Coronary artery (tissue), 2 donors: ENCODE measurements at places on chromosomes 7 and 10.

DNA sequence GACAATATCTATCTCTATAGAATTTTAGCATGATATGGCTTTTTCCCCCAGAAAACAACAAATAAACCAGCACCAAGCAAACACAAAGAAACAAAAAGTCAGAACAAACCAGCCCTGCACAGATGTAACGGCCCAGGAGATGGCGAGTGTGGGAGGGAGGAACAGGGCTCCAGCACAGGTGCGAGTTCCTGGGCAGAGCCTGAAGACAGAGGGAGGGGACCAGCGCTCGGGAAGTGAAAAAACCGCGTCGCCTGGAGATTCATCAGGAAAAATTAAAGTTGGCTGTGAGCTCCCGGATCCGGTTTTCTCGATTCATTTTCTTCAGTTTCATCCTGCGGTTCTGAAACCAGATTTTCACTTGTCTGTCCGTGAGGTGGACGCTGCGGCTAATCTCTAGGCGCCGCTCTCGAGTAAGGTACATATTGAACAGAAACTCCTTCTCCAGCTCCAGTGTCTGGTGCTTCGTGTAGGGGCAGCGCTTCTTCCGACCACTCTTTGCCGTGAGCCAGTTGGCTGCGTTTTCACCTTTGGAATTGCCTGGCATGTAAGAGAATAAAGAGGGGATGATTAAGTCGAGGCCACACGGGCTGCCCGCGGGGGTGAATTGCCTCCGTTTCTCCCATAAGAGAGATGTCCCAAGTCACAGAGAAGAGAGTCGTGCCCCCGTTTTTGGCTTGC, 2.3 kb downstream of the HOXA10 start:
- no peak for DNase-seq

DNA sequence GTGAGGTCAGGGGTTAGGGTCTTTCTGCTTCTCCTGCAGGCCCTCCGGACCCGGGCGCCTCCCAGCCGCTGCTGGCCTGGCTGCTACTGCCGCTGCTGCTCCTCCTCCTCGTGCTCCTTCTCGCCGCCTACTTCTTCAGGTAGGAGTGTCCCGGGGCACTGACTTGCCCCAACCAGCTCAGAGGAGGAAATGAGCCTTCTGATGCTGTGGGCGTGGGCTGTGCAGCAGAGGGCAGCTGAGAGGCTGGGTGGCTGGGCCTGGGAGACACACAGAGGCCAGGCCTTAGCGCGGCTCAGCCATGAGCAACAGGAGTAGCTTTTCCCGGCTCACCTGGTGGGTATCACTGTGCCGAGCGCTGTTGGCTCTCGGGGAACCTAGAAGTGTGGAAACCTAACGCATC, 78.9 kb downstream of the MKI67 start:
- DNase-seq: no peak

GRCh38 chr10:30103595-30104320, 44.4 kb upstream of the JCAD start:
- DNase-seq: no peak

GRCh38 chr7:88545663-88546062, 213.8 kb upstream of the ZNF804B start:
- DNase-seq: no peak

- DNase-seq: no peak
Observed at GRCh38 chr10:123585477-123586445, 80.4 kb upstream of the GPR26 start.

DNA sequence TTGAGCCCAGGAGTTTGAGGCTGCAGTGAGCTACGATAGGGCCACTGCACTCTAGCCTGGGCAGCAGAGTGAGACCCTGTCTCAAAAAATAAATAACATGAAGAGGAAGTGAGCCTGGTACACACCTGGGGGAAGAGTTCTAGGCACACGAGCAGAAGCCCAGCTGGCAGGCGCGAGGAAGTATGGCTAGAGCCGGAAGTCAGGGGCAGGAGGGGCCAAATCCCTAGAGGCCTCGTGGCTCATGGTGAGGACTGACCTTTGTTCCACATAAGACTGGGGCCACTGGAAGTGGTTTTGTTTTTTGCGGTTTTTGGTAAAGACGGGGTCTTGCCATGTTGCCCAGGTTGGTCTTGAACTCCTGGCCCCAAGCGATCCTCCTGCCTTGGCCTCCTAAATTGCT, 117.6 kb downstream of the HIP1 start:
- DNase-seq: no peak

GRCh38 chr7:79008786-79009185, 444.7 kb downstream of the MAGI2 start:
- DNase-seq: no peak

GRCh38 chr7:37982423-37982822, 62.0 kb downstream of the EPDR1 start:
- DNase-seq: no peak

- no peak for DNase-seq
Observed at GRCh38 chr7:28701731-28702130, 256.4 kb downstream of the TRIL start.

- DNase-seq: no peak
Observed at GRCh38 chr10:116274064-116274904, 1.3 kb upstream of the GFRA1 start.

- DNase-seq: no peak
Observed at GRCh38 chr10:70162892-70163201, 7.5 kb downstream of the SAR1A start.

DNA sequence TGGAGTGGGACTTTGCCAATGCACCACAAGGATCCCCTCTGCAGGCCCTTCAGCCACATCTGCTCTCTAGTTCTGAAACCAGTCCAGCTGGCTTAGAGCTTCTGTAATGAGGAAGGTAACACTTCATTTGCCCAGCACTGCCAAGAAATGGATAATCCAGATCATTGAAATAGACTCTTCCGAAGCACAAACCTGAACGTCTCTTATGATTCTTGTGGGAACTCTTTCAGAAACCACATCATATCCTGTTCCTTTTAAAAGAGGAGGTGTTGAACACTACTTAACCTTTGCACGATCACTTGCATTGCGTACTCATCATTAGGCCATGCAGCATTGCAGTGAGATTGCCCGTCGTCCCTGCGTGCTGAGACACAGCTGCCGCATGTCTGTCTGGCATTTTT, 25.8 kb upstream of the PLPP4 start:
- DNase-seq: no peak

GRCh38 chr10:63696205-63696604, 175.0 kb downstream of the REEP3 start:
- no peak for DNase-seq

DNA sequence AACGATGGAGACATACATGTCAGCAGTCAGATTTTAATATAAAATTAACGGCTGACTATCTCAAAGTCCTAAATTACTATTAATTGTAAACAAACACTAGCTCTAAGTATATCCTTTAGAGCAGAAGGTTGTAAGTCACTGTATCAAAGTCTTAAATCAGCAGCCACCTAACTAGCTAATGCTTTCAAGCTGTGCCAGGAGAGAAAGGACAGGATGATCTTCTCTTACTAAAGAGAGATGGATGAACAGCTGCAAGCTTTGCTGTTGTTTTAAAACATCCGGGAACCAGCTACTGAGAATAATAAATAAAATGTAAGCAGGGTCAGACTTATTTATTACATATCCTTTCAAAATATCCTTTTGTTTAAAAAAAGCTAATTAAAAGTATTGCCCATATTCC, 24.0 kb upstream of the ABLIM1 start:
- DNase-seq: no peak

DNA sequence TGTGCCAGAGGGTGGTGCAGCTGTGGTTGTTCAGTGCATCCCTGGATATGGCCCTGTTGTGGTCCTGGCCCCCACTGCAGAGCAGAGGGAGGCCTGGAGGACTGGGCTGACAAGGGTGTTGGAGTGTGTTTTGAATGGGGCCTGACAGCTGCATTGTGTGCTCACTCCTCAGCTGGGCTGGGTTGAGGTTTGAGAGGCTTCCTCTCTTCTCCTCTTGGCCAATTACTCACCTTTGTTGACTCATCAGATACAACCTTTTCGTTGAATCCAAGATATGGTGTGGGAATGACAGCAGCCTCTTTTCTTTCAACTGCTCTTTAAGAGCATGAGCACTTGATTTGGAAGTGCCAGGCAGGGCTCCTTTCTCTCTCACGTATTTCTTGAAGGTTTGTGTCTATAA, 228.5 kb upstream of the COBL start:
- no peak for DNase-seq

DNA sequence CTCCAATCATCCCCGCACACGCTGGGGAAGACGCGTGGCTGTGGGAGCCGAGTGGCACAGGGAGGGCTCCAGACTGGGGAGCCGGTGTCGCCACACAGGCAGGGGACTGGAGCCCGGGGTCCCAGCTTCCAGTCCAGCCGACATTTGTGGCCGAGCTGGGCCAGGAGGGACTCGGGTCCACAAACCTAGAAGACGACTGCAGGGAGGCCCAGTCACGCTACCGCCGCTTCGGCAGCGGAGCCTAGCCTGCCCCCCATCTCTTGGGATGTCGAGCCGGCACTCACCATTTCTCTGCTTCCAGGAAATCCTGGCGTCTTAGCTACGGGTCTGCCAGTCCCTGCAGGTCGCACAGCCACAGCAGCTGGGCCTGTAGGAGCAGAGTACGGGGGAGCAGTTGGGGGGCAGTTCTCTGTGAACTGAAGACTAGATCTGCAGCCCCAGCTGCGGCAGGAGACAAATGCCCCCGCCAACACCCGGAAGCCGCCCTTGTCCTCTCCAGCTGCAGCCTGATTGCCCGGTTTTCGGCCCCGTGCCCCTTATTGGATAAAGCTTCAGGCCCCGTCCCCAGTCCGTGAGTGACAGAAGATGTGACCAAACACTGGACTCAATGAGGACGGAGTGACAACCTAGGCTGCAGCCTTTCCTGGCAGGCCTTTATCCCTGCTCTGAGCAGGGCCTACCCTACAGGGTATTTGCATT, 270.7 kb downstream of the ZNF33B start:
- peak; percentile 78 for DNase-seq

GRCh38 chr10:13462551-13462950, 66.3 kb downstream of the BEND7 start:
- DNase-seq: no peak

DNA sequence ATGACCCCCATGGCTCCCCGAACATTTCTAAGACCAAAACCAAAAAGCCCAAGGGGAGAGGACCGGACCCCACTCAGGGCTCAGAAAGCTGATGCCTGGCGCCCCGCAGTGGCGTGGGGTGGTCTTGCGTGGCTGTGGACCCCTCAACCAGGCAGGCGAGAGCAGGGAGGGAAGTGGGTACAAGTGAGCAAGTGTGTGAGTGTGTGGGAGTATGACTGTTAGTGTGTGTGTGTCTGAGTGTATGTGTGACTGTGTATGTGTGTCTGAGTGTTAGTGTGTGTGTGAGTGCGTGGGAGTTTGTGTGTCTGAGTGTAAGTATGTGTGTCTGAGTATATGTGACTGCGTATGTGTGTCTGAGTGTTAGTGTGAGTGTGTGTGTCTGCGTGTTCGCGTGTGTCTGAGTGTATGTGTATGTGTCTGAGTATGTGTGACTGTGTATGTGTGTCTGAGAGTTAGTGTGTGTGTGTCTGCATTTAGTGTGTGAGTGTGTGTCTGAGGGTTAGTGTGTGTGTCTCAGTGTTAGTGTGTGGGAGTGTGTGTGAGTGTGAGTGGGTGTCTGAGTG, 34.0 kb upstream of the INSIG1 start:
- DNase-seq: no peak

- no peak for DNase-seq
Observed at GRCh38 chr10:83965473-83965872, 173.8 kb upstream of the GHITM start.
